Kidney epithelial cell (primary cell): ENCODE measurements at places on chromosomes 3 and 15.

- DNase-seq, result no peak
These were observed 30.8 kb downstream of the ARHGEF26 start for GRCh38 chr3:154151969-154152368.

DNA sequence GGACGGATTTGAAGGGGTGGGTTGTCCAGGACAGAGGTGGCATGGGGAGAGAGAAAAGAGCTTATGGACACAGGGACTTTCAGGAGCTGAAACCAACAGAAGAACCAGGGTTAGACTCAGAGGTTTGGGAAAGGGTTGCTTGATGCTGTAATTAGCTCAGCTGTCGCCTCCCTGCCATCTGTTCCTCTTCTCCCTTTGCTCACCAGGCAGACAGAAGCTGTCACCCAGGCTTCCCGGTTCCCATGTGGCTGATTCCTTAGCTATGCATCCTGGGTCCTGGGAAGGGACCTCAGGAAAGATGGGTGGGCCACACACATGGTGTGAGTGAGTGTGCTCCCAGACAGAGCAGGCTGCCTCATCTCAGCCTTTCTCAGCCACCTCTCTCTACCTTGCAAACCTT, 14.1 kb downstream of the PTPN23 start:
- DNase-seq, result no peak

DNA sequence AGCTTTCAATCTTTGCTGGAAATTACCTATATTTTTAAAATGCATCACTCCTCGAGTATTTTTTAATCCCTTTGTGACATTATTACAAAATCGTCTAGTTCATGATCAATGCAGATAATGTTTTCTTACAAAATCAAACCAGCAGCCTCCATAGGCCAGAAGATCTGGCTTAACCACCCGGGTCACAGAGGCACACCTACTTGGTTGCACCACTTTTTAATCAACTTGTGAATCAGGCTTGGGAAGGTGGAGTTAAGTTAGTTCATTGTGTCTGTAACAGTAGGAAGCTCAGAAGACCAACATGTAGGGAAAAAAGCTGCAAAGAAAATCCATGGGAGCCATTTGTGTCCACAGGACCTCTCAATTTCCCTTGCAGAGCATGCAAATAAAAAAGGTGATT, 148.0 kb downstream of the TP63 start:
- DNase-seq, result no peak

GRCh38 chr3:111045564-111045963, 26.1 kb upstream of the NECTIN3 start:
- no peak for DNase-seq

GRCh38 chr3:122931636-122932035, 95.9 kb downstream of the SEMA5B start:
- DNase-seq, result no peak

DNA sequence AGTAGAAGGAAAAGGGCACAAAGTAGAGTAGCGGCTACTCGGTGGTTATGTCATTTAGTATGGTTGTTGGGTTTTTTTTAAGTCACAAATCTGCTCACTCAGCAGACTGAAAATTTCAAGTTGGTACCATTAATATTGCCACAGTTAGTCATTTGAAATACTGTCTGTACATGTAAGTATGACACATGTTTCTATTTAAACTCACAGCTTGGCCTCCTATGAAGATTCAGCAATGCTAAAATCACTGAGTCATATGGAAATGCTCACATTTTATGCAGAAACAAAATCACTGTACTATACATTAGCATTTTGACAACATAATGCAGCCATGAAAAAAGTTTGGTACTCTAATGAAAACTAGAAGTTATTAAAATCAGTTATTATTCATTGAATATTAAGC, 571.9 kb downstream of the TAFA4 start:
- no peak for DNase-seq

- DNase-seq, result no peak
These were observed 176.7 kb downstream of the PDZRN3 start for GRCh38 chr3:73448041-73448440.

DNA sequence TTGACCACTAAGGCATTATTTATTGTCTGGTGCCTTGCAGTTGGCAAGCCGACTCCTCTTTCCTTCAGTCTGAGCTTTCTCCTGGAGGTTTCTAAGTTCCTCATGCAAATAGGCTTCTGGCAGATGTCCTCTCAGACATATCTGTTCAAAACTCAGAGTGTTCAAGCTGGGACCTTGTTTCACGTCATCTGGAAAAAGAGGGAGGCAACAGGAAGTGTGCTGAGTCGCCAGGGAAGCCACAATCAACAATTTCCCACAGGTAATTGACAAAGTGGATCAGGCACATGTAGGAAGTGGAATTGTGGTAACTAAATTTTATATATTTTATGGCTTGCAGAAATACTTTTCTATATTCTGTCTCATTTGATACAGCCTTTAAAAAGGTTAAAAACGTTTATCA, 14.6 kb downstream of the SCG5 start:
- no peak for DNase-seq

DNA sequence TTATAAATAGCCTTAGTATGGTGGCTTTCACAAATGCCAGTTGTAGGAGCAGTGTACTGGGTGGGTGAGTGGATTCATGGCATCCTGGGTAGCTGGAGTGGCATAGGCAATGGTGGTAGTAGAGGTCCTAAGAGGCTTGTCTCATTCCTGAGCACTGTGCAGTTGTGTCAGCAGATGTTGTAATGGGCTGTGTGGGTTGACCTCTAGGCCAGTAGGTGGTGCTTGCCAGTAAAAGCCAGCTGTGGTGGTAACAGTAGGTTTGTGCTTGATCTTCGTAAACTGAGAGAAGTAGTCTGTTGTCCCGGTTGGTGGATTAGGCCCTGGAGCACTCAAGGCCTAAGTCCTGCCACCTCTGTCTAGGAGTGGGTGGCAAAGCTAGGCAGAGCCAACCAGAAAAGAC, 149.7 kb upstream of the SUCLG2 start:
- no peak for DNase-seq

- DNase-seq, result peak; percentile 47
These were observed 673.4 kb upstream of the CBLB start for GRCh38 chr3:106542101-106542769.

GRCh38 chr15:74060251-74060650, 22.1 kb downstream of the GOLGA6A start:
- no peak for DNase-seq

DNA sequence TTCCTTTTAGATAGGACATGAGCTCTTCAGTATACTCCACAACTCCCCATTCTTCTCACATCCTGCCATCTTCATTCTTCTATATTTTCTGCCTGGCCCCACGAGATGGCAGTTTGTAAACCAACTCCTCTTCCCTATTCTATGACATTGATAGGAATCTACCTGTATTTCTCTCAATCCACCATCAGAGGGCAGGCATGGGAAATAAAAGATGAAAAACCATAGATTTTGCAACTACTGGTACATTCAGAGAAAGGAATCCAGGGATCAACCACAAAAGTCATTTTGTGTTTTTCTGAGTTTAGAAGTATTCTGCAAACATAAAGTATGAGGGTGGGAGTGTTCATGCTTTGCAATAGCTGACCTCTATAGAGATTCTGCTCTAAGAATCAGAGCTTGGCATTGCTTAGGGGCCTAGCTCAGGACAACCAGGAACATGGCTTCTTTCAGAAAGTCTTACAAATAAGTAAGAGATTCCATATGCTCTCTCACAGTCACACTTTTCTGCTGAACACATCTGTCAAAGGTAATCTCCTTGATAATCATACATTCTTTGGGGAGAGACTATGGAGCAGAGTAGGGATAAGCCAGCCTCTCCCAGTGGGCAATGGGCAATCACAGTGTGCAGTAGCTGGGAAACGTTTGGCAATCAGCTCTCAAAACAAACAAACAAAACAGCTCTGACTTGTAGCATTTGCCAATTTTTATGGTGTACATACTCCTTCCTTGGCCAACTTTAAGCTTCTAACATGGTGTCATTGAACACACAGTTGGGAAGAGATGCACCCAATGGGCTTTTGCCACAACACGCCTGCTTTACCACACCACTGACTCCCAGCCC, 43.1 kb upstream of the SLC25A36 start:
- DNase-seq, result peak; percentile 42

GRCh38 chr3:160006282-160007163, 17.9 kb downstream of the IL12A start:
- DNase-seq, result no peak

GRCh38 chr15:84598250-84598649, 2.6 kb upstream of the ZSCAN2 start:
- no peak for DNase-seq

DNA sequence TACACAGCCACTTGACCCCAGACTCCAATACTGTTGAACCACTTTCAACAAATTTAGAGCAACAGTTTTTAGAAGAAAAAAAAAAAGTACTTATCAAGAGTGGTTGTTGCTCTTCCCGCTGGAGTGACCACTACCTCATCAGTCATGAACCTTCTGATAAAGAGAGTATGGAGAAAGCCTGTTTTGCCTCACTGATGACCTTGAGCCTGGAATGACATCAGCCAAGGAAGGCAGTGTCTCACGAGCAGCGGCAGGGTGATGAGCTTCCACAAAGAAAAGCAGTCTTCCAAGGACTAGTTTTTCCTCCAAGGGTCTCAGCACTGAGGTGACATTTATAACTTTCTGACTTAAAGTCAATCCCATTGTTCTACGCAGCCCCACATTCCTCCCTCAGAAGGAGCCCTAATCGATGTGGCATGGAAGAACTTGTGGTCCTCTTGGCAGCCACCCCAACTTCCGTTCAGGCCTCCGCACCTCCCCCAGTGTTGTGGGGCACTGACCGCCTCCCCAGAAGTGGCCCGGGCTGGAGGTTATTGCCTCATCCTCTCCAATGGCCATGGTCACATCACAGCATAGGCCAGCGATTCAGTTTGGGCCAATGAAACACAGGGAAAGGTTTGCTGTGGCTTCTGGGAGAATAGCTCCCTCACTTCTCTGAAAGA, 1.8 kb upstream of the CYP11A1 start:
- no peak for DNase-seq

DNA sequence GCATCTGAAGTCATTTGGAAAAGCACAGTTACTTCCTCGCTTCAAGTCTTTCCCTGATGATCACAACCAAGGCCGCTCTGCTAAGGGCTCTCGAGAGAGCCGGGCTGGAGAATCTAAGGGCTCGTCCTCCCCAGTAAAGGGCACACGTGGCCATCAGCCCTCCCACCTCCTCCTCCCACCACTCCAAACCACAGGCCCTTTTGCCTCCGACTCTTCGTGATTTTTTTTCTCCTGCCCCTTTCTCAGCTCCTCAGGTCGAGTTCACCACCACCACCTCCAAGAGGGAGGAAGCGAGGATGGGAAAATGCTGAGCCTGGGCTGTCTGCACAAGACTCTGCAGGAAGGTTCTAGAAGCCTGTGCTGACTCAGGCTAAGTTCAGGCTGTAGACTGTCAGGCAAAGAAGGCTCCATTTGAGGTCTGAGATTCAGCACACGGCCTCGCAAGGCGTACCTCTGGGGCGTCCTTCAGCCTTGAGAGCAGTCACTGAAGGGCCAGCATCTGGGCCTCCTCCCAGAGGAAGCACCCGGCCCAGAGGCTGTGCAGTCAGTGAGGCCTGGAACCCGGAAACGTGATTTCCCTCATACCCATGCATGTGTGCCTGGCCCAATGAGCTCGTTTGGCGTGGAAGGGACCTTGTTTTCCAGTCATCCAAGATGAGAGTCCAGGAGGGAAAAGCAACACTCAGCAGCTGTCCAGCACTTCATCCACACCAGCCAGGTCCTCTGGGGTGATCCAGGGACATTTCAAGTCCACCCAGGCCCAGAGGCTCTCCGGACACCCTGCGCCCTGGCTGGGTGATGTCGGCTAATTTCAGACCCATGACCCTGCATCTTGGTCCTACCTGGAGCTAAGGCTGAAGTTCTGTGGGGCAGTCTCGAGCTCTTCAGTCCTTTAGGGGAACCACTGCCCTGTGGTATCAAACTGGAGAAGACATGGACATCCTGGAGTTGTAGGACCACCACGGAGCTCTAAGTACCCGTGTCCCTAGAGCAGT, 196.8 kb downstream of the XXYLT1 start:
- DNase-seq, result no peak

GRCh38 chr15:68223171-68223570, 6.4 kb downstream of the CLN6 start:
- no peak for DNase-seq

GRCh38 chr3:122019493-122019892, 2.6 kb downstream of the ILDR1 start:
- DNase-seq, result no peak

GRCh38 chr3:59380146-59380545, 330.3 kb upstream of the CFAP20DC start:
- no peak for DNase-seq

DNA sequence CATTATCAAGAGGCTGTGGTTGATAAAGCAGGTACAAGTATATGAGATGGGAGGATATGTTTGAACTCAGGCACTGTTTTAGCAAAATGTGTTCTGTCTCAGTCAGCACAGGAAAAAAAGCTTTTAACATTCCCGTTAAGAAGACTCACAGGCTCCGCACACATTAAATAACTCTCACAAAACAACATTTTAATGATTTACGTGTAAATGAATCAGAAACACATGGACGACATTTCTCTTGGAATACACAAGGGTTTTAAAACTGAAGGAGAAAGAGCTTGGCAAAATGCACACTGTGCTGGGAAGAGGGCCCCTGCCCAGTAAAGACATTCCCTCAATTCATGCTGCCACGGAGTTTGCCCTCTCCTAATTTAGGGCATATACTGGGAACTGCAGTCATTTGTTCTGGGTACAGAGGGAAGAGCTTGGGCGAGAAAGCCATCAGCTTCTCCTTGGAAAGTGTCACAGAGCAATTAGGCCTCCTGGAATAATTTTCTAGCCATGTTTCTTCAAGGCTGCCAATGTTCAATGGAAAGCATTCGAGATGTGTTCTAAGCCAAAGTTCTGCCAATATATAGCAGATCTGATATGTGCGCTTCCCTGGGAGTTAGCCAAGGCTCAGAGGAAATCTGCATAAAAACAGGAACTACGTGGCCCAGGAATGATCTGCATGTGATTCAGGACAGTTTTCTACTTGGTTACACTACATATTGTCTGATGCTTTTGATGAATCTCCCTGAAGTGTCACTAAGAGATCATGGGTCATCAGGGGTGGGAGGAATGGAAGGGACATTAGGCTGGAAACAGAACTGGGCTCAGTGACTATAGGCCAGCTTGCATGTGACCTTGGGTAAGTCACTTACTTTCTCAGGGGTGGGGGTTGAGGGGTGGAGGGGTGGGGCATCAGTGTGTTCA, 2.2 kb upstream of the MASP1 start:
- DNase-seq, result no peak

DNA sequence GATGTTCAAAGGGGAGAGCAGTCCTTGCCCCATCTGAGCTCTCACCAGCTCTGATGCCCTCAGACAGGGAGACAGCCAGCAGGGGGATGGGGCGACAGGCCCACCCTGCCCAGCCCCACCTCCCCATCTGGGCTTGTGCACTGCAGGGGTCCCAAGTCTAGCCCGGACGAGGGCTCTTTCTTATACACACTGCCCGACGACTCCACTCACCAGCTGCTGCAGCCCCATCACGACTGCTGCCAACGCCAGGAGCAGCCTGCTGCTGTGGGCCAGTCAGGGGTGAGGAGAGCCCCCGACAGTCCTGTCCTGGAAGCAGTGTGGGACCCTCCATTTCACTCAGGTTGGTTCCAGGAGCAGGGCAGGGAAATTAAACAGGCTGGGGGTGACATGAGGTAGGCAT, 73.9 kb downstream of the BOC start:
- no peak for DNase-seq
